Foreskin keratinocyte (primary cell): ENCODE measurements at places on chromosomes 2 and 18. TPM values are rescaled to one million over a fixed set of nuclear protein-coding genes. Genes with fewer than 3 reads are reported as not detected.

- DNase-seq, result no peak
Observed at GRCh38 chr2:8462280-8462679, 219.6 kb upstream of the ID2 start.

GRCh38 chr2:24754985-24755705 is 38.0 kb downstream of the PTRHD1 start:
- DNase-seq, result peak; percentile 34

DNA sequence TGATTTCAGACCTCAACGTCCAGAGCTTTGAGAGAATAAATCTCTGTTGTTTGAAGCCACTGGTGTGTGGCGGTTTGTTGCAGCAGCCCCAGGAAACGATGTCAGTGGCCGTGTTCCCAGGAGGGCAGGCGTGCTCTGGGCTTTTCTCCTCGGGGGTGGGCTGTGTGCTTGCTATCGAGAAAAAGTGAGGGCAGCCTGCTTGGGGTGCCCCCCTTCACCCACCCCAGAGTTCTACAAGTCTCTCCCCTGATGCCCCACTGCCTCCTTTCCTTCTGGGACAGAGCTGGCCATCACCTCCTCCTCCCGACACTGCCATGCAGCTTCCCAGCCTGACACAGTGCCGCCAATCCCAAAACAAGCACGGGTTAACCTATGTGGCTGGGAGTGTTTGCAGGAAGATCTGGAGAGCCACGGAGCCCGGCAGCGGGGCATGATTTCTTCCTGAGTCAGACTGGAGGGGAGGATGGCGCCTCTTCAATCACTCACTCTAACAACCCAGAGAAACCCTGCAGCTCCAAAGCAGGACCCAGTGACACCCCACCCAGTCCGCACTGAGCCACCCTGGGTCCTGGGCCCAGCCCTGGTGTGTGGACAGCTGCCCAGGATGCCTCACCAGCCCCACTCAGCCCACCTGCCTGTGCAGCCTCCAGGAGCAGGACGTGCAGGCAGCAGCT is 213.7 kb upstream of the RAB6C start:
- no peak for DNase-seq

GRCh38 chr2:3079959-3080948 is 297.4 kb downstream of the EIPR1 start:
- no peak for DNase-seq

DNA sequence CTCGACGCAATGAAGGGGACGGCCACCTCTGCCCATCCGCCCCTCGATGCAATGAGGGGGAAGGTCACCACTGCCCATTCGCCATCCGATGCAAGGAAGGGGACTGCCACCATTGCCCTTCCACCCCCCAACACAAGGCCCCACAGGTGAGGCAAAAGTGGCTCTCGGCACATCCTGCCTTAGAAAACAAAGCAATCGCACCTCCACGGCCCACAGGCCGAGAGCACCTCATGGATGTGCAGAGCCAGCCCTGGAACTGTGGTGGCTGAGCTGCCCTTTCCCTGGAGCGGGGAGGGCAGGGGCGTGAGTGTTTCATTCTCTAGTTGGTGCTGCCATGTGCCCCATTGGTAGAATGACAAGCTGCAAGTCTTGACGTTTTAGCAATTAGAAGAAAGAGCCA is 320.6 kb upstream of the SALL3 start:
- no peak for DNase-seq

GRCh38 chr2:224187220-224187619 is 148.1 kb upstream of the SERPINE2 start:
- no peak for DNase-seq

- DNase-seq, result no peak
Observed at GRCh38 chr18:48913775-48914174, 37.0 kb downstream of the SMAD7 start.

Gene MEP1B
- not detected in 2 replicates for total RNA-seq

Gene ABCB11
- total RNA-seq, result not detected in 2 replicates

Gene SIX2
- total RNA-seq, result not detected in 2 replicates

Gene ALPP
- total RNA-seq, result not detected in 2 replicates

GRCh38 chr2:168560817-168561499 is 104.9 kb downstream of the CERS6 start:
- DNase-seq, result peak; percentile 67

- DNase-seq, result no peak
Observed at GRCh38 chr2:29073933-29074332, 390 bp downstream of the PCARE start.

DNA sequence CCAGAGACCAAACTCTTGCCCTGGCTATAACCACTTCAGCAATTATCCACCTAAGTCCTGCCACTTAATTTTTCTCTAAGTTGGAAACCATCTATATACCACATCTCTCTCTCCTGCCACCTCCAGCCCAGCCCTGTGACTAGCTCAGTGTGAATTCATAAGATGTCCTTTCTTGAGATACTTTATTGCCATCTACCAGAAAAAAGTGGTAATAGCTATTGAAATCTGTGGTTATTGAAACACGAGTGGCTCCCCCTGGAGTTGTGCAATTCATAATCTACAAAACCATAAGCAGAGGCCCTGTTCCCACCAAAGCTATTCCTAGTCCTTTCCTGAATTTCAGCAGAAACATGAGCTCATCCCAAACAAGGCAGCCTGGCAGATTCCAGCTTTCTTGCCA is 324.0 kb downstream of the TXNL1 start:
- no peak for DNase-seq

GRCh38 chr2:197079832-197080555 is 153.5 kb upstream of the PGAP1 start:
- no peak for DNase-seq

DNA sequence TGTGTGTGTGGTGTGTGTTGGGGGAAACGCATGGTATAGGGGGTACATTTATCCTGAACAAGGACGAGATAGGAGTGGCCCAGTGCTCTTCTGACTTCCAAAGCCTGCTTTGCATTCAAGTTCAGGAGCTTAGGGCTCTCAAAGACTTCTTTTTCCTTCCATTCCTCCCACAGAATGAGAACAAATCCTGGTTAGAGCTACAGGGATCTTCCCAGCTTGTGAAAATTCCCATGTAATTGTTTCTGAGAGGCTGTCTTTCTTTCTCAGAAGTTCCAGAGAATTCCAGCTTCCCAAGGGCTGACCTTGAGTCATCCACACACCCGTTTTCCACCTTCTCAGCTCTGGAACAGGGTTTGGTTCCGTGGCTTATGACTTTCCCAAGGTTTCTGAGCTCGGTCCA is 38.9 kb downstream of the FASTKD2 start:
- DNase-seq, result no peak

- DNase-seq, result no peak
Observed at GRCh38 chr2:7594211-7594610, 677.0 kb downstream of the RNF144A start.

Gene RAB17
- total RNA-seq, result 0.75 and 1.8 TPM in 2 replicates

GRCh38 chr18:72107647-72108383 is 436.3 kb downstream of the CBLN2 start:
- no peak for DNase-seq

DNA sequence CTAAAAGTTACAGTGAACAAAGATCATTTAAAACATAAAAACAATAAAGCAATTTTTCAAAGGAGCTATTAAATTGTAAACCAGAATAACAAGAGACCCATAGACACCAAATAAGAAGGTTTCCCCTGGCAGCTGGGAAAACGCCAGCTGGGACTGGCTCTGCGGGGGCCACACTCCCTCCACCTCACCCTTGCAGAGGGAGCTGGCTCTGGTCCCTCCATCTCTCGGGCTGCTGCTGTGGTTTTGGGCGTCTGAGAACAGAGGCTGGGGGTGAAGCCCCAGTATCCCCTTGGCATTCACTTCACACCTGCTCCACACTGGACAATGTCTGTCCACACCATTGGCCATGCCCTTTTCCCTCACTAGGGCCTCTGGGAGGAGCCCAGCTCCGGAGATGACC is 62.1 kb upstream of the OTOS start:
- DNase-seq, result no peak

DNA sequence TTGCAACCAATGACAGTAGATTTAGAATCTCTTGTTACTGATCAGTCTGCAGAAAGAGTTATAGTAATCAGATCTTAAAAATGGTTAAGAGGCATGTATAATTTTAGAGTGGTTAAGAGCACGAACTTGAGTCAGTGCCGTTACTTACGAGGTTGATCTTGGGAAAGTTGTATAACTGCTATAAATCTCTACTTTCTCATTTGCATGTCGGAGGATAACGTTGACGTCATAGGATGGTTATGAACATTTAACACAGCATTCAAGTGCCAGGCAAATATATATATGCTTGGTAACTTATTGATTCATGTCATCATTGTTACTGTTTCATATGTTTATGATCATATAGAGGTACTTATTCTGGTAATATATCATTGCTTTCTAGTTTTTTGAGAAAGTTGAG is 146.2 kb downstream of the ARHGAP28 start:
- no peak for DNase-seq

GRCh38 chr18:40313030-40313642 is 1641.9 kb upstream of the PIK3C3 start:
- peak; percentile 24 for DNase-seq

GRCh38 chr18:484749-485464 is 15.6 kb downstream of the COLEC12 start:
- no peak for DNase-seq

Gene NAGK
- 52.2 and 81.9 TPM in 2 replicates for total RNA-seq

- no peak for DNase-seq
Observed at GRCh38 chr2:159131267-159131913, 155.1 kb downstream of the WDSUB1 start.

Gene MC4R
- not detected in 2 replicates for total RNA-seq

Gene NXPH2
- not detected in 2 replicates for total RNA-seq

DNA sequence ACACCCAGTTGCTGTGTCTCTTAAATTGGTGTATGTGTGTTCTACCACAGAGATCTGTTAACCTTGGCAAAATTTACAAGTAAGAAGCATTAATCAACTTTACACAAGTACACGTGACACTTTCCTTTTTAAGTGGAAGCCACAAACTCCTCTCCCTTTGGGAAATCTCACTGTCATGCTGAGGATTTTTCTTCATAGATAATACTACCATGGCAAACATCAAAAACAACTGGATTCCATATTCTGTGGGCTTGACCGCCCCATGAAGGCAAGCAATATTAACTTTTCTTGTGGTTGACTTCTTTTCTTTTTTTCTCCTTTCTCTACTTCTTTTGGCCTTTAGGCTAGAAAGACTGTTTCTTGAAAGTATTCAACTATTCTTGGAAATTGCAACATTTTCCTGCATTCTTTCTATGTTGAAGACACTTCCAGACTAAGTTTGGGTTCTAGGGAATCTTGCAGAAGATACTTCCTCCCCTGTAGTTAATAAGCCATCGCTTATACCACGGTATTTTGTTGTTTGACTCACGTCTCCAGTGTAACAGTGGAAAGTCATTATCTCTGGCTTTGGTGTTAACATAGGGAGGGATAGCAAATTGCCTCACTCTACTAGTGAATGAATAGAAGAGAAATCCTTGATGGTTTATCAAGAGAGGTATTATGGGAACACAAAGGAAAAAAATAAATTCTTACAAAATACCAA is 79.5 kb downstream of the SLC8A1 start:
- no peak for DNase-seq

Gene MDH1B
- total RNA-seq, result 0.48 and 0.56 TPM in 2 replicates

DNA sequence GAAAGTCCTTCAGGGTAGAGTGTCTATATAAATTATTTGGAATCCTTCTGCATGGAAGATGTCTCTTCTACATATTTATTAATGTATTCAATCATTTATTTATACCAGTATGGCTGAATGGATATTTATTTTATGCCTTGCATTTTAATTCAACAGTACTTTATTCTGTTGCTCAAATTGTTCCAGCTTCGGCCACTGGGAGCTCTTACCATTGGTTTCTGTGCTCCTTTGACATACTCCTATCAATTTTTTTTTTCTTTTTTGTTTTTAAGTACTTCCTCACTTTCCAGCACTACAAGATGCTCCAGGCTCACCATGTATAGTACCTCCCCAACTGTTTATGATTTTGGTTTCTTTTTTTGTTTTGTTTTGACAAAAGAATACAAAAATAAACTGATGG is 39.4 kb upstream of the WIPF1 start:
- no peak for DNase-seq

Gene DNAJC5G
- total RNA-seq, result not detected in 2 replicates

DNA sequence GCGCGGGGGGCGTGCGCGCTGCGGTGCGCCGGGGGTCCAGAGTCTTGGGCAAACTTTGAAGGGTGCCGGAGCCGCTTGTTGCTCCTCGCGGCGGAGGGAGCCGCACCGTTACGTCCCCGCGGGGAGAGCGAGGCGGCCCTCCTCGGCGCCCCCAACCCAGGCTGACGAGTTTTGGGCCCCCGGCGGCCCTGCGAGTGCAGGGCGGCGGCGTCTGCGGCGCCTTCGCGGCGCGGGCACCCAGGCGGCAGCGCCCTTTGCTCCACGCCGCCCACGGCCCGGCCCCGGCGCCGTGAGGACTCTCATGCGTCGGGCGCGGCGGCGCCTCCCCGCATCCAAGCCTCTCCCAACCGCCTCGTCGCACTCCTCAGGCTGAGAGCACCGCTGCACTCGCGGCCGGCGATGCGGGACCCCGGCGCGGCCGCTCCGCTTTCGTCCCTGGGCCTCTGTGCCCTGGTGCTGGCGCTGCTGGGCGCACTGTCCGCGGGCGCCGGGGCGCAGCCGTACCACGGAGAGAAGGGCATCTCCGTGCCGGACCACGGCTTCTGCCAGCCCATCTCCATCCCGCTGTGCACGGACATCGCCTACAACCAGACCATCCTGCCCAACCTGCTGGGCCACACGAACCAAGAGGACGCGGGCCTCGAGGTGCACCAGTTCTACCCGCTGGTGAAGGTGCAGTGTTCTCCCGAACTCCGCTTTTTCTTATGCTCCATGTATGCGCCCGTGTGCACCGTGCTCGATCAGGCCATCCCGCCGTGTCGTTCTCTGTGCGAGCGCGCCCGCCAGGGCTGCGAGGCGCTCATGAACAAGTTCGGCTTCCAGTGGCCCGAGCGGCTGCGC is 814 bp downstream of the FZD7 start:
- DNase-seq, result peak; percentile 22
